ENCODE measurements at places on chromosomes 4 and X.

GRCh38 chrX:40374486-40374885, 206.3 kb upstream of the ATP6AP2 start:
- no peak for DNase-seq

GRCh38 chr4:76998251-76998901, 48.8 kb downstream of the SEPTIN11 start:
- DNase-seq, result no peak

GRCh38 chr4:53732661-53733060, 141.4 kb upstream of the LNX1 start:
- DNase-seq, result no peak

DNA sequence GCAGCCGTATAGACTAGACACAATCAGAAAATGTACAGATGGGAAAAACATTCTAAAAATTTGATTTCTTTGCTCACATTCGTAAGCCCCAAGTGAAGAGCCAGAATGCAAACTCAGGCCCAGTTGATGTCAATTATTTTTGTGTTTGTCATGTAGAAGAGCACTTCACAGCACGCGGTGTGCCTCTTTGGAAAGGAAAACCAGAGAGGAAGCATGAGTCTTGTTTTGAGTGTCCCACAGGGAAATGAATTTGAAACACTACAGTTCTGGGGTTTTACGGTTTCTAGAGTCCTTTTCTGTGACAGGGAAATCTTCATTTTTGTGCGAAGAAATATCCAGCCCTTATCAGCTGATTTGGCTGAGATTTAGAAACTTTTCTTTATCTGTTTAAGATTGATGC, 554.6 kb upstream of the BOD1L1 start:
- DNase-seq, result no peak

DNA sequence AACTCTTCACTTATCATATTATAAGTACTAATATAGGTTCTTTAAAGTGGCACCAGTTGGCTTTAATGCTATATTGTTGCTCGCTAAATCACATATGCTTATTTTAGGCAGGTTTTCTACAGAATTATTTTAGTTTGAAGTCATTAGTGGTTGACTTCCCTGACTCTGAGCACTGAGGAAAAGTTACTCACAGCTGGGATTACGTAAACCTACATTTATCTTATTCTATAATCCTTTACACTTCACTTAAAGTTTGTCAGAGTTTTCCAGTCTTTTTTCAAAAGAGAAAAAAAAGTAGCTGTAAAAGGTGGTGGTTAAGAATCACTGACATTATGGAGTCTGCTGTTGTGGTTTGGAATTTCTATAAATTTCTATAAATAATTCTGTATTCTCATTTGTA, 5.8 kb downstream of the UGT2B4 start:
- DNase-seq, result no peak

DNA sequence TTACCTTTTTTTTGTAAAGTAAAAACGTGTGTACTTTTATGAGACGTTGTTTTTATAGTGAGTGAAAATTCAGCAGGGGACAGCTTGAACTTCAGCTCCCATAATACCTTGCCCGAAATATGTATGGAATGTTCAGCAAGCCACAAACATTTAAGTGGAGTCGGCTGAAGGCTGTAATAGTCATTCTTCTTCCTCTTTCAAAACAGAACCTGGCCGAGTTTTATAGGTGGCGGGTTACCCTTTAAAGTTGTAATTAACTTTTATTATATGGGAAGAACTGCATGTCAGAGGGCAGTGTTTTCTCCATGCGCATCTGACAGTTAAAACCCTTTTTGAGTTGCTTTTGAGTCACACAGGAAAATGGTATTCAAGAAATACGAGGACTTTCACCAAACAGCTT, 50.7 kb downstream of the CLDN34 start:
- DNase-seq, result no peak

DNA sequence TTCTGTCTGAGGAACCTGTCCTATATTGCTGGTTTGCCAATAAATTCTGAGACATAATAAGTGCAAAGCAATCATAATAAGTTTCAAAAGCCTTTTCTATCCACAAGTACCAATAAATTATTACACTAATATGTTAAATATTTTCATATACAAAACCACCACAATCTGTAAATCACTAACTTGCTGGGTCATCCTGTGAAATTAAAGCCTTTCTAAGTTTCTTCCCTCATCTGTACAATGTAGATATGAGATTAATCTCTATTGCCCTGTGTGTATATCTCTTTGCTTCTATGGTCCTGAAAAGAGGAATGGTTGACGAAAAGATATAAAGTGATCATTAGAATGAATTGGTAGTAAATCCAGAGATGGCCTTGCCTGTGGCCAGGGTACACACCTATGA, 231.6 kb downstream of the NR3C2 start:
- DNase-seq, result no peak

DNA sequence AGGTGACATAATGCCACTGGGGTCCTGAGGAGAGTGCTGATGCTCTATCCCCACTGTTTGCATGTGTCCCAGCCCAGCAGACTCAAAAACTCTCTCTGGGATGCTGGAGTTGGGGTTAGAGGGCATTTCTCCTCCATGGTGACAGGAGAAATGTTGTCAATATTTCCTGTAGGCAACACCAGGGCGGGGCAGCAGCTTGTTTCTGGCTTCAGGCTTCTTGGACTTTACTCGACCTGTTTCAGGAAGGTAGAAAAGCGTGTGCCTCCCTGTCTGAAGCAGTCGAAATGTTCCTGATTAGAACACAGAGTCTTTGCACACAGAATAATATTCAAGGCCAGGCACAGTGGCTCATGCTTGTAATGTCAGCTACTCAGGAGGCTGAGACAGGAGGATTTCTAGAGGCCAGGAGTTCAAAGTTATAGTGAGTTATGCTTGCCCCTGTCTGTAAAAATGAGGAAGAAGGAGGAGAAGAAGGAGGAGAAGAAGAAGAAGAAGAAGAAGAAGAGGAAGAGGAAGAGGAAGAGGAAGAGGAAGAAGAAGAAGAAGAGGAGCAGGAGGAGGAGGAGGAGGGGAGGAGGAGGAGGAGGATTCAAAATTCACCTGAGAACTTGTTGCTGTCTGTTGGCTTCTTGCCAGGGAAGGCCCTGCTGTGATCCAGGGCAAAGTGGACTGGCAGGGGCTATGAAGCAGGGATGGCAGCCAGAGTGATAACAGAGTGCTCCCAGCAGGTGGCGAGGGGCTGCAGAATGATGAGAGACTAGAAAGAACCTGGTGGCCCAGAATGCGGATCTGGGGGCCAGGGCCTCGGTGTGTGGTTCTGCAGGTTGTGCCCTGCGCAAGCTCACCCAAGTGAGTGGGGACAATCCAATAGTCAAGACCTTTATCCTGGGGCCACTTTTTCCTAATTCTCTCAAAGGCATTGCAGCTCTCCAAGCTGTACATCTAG, 82.9 kb downstream of the RTL5 start:
- DNase-seq, result no peak

GRCh38 chrX:130874751-130875150, 28.3 kb downstream of the ENOX2 start:
- DNase-seq, result no peak

DNA sequence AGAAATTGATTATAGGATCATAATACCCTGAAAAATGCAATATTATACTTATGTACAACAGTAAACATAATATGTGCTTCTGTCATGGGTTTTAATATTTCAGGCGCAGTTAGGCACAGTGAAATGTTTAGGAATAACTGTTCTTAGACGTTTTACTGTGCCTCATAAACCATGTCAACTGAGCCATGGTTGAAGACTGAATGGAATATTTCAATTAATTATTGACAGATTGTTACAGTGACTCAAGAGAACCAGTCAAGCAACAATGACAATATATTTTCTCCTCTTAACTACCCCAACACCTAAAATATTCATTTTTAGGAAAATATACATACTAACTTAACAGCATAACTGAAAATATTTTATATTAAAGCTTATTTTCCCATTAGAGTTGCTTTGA, 852.7 kb upstream of the FRG1 start:
- no peak for DNase-seq

DNA sequence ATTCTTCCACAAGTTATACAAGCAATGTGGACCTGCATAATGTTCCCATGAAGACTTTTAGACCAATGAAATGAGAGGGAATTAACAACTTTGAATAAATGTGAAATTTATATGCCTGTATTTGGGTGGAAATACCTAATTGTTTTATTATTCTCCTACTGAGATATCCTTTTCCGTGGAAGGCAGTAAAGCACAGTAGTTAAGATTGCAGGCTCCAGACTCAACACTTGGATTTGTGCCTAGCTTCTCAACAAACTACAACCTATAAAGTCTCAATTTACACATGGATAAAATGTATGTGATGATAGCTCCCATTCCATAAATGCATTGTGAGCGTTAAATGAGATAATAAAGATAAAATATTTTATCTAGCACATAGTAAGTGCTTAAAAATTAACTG, 857.8 kb downstream of the CENPC start:
- DNase-seq, result no peak

- DNase-seq, result no peak
These were observed 14.5 kb upstream of the KDM5C start for GRCh38 chrX:53239474-53239873.

DNA sequence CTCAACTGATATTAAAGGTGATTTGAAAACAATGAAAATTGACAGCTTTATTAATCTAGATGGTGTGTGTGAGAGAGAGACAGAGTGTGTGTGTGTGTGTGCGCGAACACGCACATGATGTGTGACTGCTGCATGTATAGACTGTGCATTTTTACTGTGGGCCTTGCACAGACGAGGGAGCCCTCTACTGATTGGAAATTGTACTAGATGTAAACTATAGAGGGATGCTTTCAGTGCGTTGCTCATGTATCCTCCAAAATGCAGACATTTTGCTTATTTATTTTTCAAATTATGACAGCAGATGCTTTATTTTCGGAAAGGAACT, 168.4 kb upstream of the GK2 start:
- no peak for DNase-seq

GRCh38 chr4:4430492-4431195, 43.7 kb downstream of the NSG1 start:
- no peak for DNase-seq

DNA sequence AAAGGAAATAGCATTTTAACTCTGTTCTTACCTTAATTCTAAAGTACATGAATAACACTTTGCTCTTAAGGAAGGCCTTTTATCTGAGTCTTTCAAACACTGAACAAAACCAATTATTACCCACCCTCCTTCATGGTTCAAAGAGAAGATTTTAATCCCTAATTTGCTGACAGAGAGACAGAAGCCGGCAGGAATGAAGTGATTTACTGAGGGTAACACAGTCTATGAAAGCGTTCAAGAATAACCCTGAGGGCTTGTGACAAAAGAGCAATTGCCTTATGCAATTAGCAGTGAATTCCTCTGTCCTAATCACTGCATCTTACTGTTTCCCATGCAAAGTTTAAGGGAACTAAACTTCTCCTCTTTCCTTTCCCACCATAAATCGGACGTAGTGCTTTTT, 144.1 kb downstream of the PACRGL start:
- DNase-seq, result no peak

GRCh38 chrX:102745857-102746584, 25.5 kb downstream of the GPRASP3 start:
- no peak for DNase-seq

- DNase-seq, result no peak
These were observed 1.9 kb upstream of the CITED1 start for GRCh38 chrX:72307646-72308051.

DNA sequence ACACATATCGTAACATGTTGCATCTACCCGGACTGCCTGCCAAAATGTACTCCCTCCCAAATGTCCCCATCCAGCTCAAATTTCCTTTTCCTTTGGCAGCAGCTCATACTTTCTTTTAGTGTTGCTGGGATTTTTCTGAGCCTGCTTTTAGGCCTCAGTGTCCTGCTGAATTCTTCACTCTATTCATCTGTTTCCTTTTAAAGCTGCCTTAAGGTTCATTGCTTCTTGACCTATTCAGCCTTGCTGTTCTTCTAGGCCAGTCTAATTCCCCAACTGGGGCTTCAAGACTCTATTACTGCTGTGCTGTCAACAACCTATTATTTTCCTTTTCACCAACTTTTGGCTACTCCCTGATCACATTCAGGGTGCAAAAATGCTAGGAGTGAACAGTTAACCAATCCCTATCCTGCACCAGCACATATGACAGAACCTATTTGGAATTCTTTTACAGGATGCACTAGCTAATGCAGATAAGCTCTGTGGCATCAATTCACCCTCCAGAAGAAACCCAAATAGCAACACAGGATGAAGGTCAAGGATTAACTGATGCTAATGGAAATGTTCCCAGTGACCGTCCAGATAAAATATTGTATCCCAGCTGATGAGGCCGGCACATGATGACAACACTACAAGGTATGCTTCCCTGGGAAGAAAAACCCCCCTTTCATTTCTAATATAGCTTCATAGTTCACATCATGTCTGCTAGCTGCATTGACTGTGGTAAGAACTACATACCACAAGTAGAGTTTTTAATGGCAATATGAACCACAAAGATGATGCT, 114.7 kb upstream of the TTC29 start:
- no peak for DNase-seq

DNA sequence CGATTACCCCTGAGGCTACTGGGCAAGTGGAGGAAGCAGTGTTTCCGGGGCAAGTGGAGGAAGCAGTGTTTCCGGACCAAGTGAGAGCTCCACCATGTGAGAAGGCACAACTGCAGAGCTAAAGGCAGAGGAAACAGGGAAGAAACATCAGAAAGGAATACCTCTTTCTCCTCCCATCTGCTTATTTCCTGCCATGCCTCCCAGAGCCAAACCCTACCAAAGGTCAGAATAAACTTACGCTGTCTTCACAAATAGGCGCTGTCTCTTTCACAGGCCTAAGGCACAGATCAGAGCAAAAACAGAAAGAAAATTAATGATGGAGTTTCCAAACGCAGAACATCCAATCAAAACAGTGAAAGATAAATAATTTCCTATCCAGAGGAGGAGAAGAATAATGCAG, 153.0 kb downstream of the ATOH1 start:
- no peak for DNase-seq

DNA sequence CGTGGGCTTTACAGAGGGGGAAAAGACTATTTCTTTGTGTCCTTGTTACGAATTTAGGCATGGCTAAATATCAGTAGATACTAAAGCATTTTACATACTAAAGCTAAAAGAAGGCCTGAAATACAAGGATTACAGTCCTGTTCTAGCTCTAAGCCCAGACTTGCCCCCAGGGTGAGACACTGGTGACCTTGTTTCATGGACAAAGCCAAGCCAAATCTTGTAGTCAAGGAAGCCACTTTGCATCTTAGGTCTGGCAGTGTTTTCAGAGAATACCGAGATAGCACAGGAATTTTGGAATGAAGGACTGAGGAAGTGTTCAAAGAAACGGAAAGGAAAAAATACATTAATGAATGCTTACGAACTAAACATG, 733 bp upstream of the G3BP2 start:
- DNase-seq, result no peak

- no peak for DNase-seq
These were observed 55.9 kb upstream of the GABRA2 start for GRCh38 chr4:46445710-46446314.

DNA sequence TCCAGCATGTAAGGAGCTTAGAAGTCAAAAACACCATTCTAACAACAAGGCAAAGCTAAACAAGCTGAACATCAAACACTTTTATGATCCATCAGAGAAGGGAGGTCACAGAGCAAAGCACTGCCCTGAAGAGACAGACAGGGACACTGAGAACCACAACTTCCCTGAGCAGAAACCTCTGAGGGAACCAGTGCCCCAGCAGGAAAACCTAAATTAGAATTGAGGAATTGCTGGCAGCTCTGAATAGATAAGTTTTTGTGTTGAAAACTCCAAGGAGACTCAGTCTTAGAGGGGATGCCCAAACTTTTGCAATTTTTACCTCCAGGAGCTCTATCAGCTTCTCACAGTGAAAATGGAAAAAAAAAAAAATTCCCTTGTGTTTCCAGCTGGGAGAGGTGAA, 83.0 kb upstream of the MAPK10 start:
- DNase-seq, result no peak

All from SIG-M5 (cell line).